ENCODE measurements at places on chromosomes 3 and 15. TPM values are rescaled to one million over a fixed set of nuclear protein-coding genes. Genes with fewer than 3 reads are reported as not detected.

ARPIN gene
- total RNA-seq: 14.5 TPM

TNIK gene
- total RNA-seq: 69.1 TPM

CPNE4 gene
- 7.9 TPM for total RNA-seq

MYL3 gene
- 0.49 TPM for total RNA-seq

BNC1 gene
- under 0.01 TPM for total RNA-seq

PLSCR2 gene
- total RNA-seq: not detected

FEZF2 gene
- total RNA-seq: 15.2 TPM

TEX55 gene
- total RNA-seq: not detected

IGF2BP2 gene
- 15.2 TPM for total RNA-seq

GPR62 gene
- total RNA-seq: 0.25 TPM

RRP9 gene
- 10.1 TPM for total RNA-seq

XIRP1 gene
- total RNA-seq: not detected

GOLGA8R gene
- 0.49 TPM for total RNA-seq

FAM81A gene
- 51.1 TPM for total RNA-seq

SUSD5 gene
- total RNA-seq: 1.7 TPM

DGKG gene
- 3.7 TPM for total RNA-seq

ZBTB38 gene
- total RNA-seq: 117 TPM

LRRIQ4 gene
- total RNA-seq: 0.49 TPM
